Activated T-cell treated with anti-CD3 and anti-CD28 coated beads, Interleukin-2, amount 50 U/mL, for 1 hour (primary cell): ENCODE measurements at places on chromosomes 3 and 15.

DNA sequence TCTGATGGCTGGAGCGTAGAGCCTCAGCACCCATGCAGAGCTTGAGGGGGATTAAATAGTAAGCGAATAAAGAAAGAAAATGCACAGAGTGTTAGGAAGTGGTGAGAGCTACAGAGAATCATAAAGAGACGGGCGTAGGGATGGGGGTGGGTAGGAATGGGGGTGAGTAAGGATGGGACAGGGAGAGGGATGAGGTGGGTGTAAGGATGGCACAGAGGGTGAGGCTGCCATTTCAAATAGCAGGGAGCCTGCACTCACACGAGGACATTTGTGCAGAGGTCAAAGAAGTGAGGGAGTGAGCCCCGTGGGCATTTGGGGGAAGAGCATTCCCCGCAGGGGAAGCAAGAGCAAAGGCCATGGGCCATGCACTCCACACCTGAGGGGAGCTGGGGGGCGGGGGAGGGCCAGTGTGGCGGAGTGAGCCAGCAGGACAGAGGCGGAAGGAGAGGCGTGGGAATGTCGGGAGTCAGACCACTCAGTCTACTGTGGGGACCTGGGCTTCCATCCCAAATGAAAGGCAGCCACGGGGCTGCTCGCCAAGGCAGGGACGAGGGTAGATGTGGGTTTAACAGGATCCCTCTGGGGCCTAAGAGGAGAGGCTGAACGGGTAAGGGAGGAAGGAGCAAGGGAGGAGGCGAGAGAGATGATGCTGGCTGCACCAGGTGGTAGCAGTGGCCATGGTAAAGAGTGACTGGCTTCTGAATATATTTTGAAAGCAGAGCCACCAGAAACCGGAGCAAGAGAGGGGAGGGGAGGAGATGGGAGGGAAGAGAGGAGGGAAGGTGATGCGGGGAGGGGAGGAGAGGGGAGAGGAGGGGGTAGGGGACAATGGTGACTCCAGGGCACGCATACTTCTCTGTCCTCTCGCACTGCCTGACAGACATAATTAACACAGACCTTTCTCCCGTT, 35.2 kb upstream of the SLC6A6 start:
- no peak for DNase-seq

DNA sequence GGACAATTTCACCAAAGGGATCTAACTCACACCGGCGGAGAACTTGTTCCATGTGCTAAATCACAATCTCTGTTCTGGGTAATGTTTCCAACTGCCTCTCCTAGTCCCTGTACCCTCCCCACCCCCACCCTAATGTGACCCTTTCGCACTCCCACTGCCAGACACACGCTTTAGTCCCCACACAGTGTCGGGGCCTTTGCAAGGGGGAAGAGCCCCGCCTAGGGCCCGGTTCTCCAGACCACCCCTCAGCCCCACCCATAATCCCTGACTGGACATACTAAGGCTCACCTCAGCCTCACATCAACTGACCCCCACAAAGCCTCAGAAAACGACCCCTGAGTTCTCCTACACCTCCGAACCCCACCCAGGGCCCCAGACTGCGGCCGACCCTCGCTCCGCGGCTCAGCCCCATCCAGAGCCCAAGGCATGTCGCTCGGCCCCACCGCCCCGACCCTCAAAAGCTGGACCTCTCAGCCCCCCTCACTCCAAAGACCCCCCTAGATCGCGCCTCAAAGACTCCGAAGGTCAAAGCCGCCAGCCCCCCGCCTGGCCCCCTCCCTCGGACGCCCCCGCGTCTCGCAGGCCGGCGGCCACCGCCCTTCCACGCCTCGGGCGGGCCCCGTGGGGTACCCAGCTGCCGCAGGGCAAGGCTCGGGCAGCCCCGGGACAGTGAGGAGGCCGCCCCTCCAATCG, 72.0 kb upstream of the MAP4 start:
- DNase-seq, result peak; percentile 29

DNA sequence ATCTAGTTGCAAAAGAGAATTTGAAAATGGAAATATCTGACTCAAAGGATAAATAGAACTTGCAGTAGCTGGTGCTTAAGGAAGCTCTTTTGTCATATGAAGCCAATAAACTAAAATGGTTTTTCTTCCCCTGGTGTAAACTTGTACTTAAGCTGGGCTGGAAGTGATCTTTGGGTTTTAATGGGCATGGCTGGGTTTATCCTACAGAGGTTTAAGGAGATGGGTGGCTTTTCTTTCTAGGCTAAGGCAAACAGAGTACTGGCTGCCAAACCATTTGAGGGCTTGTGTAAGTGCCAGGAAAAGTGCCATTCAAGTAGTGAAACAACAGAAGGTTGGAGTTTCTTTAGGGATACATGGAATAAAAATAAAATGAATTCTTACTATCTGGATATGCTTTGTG, 12.1 kb upstream of the UTS2B start:
- no peak for DNase-seq

DNA sequence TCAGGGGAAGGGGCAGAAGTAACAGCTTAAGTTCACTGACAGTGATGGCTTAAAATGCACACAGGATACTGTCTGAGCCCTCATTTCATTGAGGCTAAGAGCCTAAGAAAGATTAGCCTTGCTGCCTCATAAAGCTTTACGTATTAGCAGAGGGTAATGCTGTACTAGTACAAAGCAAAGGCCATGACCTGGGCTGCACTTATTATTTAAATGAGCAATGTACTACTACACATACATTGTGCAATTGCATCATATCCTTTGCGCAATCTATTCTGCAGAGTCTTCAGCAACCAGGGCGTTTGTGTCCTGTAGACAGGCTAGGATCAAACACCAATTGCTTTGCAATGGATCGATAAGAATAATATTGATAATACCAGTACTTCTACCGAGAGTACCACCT, 221.8 kb downstream of the TPRG1 start:
- no peak for DNase-seq

- no peak for DNase-seq
These were observed 37.0 kb upstream of the CORO2B start for GRCh38 chr15:68541743-68542142.

DNA sequence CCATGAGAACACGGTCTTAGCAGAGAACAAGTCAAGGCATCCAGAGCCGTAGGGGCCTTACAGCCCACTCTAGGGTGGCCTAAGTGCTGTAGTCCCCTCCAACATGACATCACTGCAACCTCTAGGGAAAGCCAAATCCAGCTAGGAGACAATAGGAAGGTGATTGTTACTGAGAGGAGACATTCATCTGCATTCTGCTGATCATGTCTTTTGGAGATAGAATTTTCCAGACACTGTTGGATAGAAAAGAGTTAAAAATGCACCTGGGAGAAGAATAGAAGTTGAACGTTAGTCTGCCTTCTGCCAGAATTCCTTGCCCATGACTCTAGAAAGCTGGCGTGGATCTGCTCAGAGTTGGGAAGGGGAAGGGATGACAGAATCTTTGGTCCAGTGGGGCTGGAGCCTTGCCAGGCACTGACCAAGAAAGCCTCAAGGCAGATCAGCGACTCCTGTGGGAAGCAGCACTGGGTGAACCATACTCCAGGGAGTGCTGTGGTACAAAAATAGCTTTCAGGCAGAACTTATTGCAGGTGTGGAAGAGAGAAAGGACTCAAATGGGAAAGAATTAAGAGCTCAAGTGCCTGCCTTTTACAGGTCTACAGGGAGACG, 44.8 kb upstream of the RAF1 start:
- no peak for DNase-seq

- no peak for DNase-seq
These were observed 85.2 kb upstream of the ADAMTS17 start for GRCh38 chr15:100426937-100427336.

DNA sequence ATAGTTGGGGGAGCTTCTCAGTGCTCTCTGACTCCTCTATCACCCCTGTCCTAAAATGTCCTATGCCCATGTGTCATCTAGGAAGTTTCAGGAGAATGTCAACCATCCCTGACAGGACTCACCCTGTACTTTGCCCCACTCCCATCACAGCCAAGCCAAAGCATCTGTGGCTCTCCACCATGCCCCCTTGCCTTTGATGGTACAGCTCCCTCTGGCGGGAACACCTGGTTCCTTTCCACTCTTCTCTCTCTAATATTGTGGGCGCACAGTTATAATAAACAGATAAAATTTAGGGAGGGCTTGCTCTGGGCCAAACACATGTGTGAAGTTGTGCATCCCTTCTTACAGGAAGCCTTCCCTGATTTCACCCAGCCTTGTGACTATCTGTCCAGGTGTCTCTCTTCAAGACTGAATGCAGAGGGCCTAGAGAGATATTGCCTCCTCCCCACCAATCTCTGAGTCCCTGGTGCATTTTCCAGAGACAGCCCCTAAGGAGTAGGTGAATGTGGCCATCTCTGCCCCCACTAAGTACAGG, 62.8 kb downstream of the ISG20 start:
- no peak for DNase-seq

DNA sequence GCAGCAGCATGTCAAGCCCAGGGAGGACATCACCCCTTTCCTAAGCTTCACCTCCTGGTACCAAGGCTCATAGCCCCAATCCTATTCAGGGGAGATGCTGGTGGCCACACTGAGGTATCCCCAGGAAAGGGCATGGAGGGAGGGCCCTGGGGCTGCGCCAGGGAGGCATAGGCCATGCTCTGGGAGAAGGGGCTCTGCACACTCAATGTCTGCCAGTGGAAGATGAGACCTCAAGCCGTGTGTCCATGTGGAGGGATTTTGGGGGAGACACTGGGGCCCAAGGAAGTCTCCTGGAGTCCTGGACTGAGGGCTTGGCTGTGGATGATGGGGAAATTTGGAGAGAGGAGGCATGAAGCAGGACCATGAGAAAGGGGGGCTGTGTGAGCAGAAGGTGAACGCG, 21.2 kb upstream of the PRR23E start:
- no peak for DNase-seq

DNA sequence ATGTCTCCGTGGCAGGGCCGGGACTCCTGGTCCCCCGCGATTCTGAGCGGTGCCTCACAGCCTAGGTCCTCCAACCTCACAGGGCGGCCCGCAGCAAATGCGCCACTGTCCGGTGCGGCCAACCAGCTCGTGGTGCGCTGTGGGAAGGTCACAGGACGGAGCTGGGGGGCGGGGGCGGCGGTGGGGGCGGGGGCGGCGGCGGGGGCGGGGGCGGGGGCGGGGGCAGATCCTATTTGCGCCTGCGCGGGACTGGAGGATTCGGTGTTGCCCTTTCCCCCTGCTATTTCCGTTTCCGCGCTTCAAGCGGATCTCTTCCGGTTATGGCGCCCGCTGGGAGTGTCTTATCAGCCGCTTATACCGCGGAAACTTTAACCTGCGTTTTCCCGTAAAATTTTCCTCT, 106.7 kb upstream of the SNRPN start:
- no peak for DNase-seq

DNA sequence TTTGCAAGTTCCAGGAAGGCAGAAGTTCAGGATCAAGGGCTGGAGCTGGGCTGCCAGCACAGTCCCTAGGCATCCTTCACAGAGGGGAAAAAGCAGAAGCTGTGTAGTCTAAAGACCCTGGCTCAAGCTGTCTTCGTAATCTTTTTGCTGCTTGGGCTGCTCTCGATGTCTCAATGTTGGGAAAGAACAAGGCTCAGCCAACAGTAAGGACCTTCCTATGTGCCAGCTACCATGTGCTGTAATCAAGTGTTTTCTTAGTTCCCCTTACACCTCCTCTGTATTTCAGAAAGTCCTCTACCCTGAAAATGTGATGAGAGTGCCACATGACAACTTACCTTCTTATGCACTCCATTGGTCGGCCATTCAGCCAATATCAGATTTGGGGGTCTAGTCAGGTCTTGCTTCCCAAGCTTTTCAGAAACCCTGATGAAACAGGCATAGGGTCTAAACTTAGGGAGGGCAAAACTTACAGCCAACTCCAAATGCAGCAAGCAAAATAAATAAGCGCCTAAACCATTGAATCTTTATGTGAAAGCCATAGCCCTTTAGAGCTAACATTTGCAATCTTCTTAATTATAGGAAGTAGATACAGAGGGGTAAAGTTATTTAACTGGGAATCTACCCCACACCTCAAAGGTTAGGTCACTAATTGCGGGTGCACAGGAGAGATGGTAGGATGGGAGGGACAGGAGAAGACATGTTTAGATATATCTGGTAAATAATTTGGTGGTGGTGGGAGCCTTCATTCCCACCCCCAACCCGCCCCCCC, 1.2 kb upstream of the EDEM1 start:
- DNase-seq, result no peak

- DNase-seq, result no peak
These were observed 29.8 kb downstream of the CHDH start for GRCh38 chr3:53816425-53816824.

GRCh38 chr15:77541421-77542181, 91.1 kb downstream of the LINGO1 start:
- no peak for DNase-seq
